ENCODE measurements at places on chromosomes 3 and 15. TPM values are rescaled to one million over a fixed set of nuclear protein-coding genes. Genes with fewer than 3 reads are reported as not detected.

Gene SGO1
- polyA plus RNA-seq, result 4.4 TPM

Gene STARD9
- polyA plus RNA-seq, result 41.1 TPM

Gene COL8A1
- polyA plus RNA-seq, result 11.5 TPM

Gene PPP2R3A
- polyA plus RNA-seq, result 12.2 TPM

Gene FANCD2
- polyA plus RNA-seq, result 38.5 TPM

Gene CPEB1
- polyA plus RNA-seq, result 60.8 TPM

Gene HGD
- polyA plus RNA-seq, result 1.6 TPM

Gene ZNF770
- 17.7 TPM for polyA plus RNA-seq

Gene ATP13A5
- polyA plus RNA-seq, result 0.26 TPM

Gene ACTRT3
- 104 TPM for polyA plus RNA-seq

Gene RTP1
- 0.59 TPM for polyA plus RNA-seq

Gene HOMER2
- polyA plus RNA-seq, result 18.7 TPM

Gene RCN2
- polyA plus RNA-seq, result 164 TPM

Gene SLC22A14
- 11.9 TPM for polyA plus RNA-seq

Gene AMT
- 9.1 TPM for polyA plus RNA-seq

Gene TUSC7
- 24.0 TPM for polyA plus RNA-seq

Gene PLA2G4B
- polyA plus RNA-seq, result 7.4 TPM

Gene TRIM42
- 39.8 TPM for polyA plus RNA-seq

Gene CHRNB4
- 13.1 TPM for polyA plus RNA-seq

Gene LDHAL6B
- 119 TPM for polyA plus RNA-seq

Gene PARP14
- polyA plus RNA-seq, result 8.8 TPM

Gene ADCY5
- 16.5 TPM for polyA plus RNA-seq

Gene RAB27A
- 19.2 TPM for polyA plus RNA-seq

Gene PLSCR5
- not detected for polyA plus RNA-seq

Gene CCRL2
- polyA plus RNA-seq, result 1.2 TPM

Gene CCDC80
- 159 TPM for polyA plus RNA-seq

Gene CACNA2D2
- 15.9 TPM for polyA plus RNA-seq

Gene CD200R1
- 1.5 TPM for polyA plus RNA-seq

Gene NTRK3
- 40.6 TPM for polyA plus RNA-seq

Gene CEMIP
- polyA plus RNA-seq, result 7.5 TPM

Gene PRR20G
- polyA plus RNA-seq, result 10.5 TPM

Gene C3orf52
- polyA plus RNA-seq, result 5.7 TPM

Gene MYEF2
- 69.3 TPM for polyA plus RNA-seq

Gene TADA3
- 123 TPM for polyA plus RNA-seq

Gene SEC11A
- polyA plus RNA-seq, result 121 TPM

Measured in testis (tissue), 5 donors.